ENCODE measurements at places on chromosomes 6 and 20.

- DNase-seq, result peak; percentile 25
Measured at GRCh38 chr6:43070028-43070632, 6.0 kb upstream of the PTK7 start.

GRCh38 chr6:27471365-27472115, 1.4 kb downstream of the ZNF184 start:
- DNase-seq, result no peak

DNA sequence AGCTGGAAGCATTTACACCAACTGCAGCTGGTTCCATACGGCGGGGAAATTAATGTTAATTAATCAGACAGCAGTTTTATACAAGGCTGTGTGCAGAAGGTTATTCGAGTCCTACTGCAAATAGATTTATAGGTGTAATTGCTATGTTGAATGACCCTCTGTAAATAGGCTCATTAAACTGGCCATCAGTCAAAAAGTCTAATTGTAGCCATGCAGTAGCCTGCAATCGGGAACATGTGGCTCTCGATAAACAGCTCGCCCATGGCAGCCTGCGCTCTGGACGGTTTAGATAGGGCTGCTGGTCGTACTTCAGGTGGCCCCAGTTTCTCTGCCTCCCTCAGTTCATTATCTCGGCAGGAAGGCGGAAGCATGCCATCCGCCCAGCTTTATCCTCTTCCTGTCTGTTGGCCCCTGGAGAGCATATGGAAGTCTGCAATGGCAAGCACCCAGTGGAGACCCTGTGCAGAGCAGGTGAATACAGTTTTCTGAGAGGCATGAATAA, 143.2 kb downstream of the MBOAT1 start:
- DNase-seq, result no peak

DNA sequence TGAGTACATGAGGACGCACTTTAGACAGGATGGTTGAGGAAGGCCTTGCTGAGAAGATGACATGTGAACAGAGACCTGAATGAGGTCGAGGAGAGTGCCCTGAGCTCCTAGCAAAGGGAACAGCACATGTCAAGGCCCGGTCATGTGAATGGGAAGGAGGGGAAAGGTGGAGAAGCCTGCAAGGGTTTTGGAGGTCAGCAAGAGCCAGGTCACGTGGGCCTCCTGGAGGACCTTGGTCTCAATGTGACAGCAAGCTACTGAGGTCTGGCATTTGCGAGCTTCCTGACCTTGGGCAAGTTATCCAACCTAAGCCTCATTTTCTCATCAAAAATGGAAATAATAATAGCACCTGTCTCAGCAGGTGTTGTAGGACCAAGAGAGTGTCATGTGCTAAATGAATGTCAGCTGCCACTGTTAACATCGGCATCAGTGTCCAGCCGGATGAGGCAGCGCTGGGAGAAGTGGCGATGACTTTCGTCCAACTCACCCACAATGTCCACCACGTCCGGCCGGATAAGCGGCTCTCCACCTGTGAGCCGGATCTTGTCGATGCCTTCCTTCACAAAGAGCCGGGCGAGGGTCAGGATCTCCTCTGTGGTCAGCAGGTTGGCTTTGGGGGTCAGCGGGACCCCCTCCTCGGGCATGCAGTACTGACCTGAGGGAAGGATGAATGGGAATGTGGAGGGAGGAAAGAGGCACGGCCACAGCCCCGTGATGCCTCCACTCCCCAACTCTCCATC, 8.9 kb downstream of the MOCS1 start:
- no peak for DNase-seq

DNA sequence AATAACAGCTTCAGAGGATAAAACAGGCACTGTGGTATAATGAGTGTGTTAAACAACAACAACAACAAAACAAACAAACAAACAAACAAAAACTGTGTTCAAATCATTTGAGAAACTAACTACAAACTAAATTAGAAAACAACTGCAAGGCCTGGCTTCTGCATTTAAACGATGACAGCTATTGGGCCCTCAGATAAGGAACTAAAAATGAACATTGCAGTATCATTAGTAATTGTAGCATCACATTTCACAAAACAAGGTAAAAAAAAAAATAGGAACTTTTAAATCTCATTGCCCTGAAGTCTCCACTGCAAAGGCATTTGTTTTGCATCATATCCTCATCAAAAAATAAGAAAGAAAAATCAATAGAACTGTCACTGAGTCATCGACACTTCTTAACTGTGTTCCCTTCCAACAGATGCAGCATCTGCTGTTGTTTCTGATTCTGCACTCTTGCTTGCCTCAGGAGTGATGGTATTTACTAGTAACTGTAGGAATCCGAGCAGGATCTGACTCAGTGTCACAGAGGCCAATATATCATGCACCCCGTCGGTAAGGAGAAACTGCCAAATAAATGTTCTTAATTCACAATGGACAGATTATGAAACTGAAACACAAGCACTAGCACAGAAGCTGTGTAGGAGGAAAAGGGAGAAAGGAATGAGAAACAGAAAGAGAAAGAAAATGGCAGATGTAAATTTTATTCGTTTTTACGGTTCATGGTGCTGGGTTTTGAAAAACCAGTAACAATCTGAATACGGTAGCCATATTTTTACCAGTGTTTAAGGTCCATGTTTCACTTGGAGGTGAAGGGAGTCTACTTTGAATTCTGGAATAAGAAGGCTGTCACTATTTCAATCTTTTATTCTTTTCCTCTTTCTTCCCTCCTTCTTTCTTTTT, 365.7 kb upstream of the EPHA7 start:
- DNase-seq, result no peak

GRCh38 chr6:19986691-19987438, 149.7 kb downstream of the ID4 start:
- no peak for DNase-seq

DNA sequence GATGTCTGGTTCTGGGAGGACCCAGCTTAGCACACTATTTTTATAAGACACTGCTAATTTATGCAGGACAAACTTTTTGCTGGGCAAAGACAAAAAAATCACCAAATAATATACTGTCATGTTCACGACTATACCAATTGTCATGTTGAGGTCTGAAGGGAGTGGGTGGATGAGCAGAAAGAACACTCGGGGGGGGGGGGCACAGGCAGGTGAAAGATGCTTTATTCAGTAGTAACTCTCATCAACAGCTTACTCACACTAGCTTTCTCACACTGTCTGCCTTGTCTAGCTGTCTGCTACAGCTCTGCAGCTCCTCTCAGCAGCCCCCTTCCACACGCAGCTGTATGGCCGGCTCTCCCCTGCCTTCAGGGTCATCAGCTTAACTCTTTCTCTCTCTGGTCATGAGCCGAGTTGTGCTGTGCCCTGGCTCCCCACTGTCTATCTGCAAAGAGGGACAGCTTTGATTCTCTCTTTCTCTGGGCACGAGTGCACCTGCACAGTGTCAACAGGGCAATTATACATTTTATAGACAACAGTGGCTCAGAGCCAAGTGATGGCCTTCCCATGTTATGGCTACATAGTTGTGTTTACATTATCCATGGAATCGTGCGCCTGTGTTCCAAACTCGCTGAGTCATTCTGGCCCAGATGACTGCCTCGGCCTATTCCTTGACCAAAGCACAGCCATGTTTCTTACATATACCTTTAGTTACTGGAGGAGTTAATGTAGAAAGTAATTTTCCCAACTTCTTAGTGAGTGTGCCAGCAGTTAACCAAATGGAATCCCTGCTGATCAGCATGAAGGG, 187.7 kb upstream of the PRSS16 start:
- DNase-seq, result no peak

DNA sequence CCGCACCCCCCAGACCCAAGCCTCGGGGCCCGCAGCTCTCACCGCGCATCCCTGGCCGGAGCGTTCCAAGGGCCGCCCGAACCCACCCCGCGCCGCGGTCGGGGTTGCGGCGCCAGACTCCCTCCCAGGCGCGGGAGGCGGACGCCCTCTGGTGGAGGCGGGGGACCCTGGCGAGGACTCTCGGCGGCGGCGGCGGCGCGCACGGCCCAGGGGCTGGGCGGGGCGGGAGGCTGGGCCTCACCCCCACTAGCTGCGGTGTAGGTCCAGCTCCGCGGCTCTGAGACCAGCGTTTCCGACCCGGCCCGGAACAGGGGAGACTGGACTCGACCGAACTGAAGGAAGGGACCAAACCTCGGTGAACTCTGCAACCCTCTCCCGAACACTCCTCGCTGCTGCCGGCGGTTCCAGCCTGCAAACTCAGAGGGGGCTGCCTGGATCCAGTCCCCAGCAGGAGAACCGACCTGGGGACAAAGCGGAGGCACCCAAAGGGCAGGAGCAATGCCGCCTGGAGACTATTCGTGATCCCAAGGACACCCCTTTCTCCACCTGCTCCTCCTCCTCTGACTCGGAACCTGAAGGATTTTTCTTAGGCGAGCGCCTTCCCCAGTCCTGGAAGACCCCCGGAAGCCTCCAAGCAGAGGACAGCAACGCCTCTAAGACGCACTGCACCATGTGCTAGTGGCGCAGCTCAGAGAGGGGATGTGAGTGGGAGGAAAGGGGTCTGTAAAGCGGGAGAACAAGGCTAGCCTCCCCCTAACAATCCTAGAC, 859 bp upstream of the TOMM6 start:
- DNase-seq, result peak; percentile 87

DNA sequence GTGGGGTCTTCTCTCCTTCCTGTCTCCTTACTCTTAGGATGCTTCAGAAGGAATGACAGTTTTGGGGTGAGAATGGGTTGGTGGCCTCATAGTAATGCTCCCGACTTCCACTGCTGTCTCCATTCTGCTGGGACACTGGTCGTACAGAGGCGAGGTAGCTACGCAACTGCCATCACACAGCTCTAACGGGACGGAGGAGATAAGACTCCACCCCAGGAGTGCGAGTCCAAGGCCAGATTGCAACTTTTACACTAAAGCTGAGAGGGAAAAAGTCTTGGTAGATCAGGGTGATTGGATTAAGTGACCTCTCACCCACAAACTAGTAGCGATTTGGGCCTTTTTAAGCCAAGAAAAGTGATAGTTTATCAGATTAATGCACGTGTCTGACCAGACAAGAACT, 1.8 kb upstream of the PRR18 start:
- no peak for DNase-seq

DNA sequence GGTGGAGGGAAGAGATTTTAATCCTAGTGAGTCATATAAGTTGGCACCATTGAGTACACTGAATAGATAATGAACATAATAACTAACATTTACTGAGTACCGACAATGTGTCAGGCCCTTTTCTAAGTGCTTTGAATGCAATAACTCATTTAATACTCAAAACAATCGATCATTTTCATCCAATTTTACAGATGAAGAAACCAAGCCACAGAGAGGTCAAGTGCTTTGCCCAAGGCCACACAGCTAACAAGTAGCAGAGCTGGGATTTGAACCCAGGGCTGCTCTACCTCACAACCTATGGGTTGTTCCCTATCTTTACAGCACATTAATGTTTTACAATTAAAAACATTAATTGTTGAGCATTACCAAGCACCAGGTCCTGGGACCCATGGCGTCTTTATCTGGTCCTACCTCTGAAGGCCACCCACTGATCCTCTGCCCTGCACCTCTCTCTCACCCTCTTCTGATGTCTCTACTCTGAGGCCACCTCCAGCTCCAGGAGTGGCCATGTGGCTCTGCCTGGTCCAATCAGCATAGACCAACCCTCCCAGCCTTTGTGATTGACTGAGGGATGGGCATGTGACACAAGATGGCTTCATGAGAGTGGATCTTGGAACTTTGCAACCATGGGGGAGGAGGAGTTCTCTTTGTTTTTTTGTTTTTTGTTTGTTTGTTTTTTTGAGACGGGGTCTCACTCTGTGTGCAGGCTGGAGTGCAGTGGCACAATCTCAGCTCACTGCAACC, 83.9 kb downstream of the KCNB1 start:
- DNase-seq, result no peak

- DNase-seq, result no peak
Measured at GRCh38 chr20:40431611-40432010, 257.4 kb downstream of the MAFB start.

DNA sequence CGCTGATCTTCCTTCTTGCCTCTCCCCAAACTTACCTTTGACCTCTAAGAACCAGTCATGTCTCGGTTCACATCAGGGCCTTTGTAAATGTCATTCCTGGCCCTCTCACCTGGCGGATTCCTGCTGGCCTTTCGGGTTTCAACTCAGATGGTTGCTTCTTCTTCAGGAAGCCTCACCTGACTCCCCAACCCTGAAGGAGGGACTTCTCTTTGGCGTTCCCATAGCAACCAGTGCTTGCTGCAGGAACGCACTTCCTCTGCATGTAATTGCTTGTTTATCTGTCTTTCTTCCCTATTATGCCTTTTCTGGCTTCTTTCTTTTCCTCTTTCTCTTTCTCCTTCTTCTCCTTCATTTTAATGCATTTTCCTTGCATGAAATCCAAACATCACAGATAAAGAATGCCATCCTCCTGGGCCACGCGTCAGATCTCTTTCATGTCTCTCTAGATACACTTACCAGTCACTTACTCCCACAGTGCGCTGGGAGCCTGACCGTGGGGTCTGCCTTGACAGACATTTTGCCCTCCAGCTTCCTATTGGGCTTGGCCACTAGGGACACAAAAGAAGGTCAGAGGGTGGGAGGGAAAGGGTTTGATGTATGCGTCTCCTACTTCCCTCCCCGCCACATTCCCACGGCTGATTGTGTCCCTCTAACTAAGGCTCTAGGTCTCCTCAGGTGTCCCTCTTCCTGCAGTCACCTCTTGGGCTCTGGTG, 295.7 kb upstream of the TSHZ2 start:
- DNase-seq, result no peak

DNA sequence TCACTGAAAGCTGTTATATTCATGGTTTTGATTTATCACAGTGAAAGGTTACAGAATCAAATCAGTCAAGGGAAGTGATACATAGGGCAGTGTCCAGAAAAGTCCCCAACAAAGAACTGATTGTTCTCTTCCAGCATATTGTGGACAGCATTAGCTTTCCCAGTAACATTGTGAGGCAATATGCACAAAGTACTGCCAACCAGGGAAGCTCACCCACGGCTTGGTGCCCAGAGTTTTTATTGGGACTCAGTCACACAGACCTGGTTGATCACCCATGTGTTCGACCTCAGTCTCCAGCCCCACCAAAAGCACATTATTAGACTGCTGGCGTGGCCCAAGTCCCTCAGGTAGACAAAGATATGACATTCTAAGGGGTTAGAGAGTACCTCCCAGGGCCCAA, 76.0 kb downstream of the LCA5 start:
- no peak for DNase-seq

- no peak for DNase-seq
Measured at GRCh38 chr20:22931653-22932608, 103.2 kb upstream of the SSTR4 start.

DNA sequence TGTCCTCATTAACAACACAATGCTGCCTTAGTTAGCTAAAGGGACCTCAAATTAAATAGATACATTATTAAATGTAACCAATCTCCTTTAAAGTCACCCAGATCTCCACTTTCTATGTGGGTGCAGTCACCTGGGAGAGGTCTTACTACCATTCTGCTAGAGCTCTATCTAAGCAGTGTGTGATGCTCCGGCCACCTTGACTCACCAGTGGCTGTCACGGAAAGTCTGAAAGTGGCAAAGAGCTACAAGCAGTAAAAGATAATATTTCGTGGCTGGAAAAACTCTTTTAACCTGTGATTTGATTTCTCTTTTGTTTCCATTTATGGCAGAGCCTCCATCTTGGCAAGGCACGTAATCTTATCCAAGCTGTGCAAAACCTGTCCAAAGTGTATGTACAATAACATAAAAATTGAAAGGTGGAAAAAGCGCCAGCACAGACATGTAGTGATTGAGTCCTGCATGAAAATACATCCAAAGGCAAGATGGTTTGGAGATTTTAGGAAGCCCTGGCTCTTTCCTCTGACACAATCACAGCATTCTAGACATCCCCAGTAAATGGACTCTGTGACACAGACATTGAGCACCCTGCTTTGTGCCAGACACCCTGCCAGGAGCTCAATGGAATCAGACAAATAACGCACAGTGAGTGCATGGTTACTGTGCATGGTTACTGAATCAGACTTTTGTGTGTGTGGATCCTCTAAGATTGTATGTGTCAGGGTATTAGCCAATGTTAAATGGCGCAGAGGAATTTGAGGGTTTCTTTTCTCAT, 116.6 kb downstream of the ADAT2 start:
- no peak for DNase-seq
